Suprapubic skin (tissue), 4 donors: ENCODE measurements at places on chromosomes 1 and 21.

DNA sequence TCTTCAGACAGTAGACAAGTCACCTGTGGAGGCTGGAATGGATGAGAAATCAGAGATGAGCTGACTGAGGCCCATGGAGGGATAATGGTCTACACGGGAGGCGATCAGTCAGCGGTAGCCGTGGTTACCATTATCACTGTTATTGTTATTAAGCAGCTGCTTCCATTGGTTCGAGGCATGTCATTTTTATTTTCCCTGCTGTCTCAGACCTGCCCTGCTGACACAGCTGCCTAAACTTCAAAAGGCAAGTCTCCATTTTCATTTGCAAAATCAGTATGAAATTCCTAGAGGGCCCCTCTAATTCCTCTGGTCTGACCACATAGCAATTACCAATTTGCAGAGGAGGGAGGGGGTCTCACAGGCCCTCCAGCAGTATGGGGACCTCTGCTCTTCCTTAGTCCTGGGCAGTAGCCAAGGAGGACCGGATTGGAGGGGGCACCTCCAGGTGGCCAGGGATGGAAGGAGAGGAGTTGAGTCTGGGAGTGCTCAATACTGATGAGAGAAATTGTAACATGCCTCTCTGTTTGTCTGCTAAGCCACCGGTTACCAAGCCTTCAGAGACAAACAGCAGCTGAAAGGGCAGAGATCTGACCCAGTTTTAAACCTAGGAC is 184.2 kb downstream of the TRABD2B start:
- no peak for DNase-seq

DNA sequence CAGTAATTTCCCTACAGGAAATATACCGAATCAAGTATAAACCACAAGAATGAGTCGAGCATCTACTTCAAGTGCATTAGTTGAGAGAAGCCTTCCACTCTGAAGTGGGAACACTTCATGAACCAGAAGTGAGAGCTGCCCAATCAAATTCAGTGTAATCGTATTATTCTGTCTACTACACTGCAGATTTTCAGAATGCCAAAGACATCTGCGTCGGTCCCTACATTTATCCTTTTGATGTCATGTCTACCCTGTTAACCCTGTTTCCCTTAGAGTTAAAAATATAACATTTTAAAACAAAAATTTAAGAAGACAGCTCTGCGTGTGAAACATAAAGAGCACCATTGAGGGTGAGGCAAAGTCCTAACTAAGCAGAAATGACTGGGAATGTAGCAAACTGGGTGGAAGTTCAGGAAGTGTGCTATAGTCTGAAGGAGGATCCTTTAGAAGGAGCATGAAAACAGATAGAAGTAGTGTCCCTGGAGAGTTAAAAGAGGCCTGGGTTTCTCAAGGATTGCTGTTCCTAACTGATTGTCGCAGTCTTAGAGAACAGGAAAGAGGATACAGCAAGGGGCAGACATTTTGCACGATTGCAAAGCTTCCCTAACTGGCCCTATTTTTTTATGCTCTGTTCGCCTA is 291.2 kb downstream of the PTPRC start:
- no peak for DNase-seq

- no peak for DNase-seq
Measured at GRCh38 chr21:31914472-31914871, 41.7 kb downstream of the HUNK start.

DNA sequence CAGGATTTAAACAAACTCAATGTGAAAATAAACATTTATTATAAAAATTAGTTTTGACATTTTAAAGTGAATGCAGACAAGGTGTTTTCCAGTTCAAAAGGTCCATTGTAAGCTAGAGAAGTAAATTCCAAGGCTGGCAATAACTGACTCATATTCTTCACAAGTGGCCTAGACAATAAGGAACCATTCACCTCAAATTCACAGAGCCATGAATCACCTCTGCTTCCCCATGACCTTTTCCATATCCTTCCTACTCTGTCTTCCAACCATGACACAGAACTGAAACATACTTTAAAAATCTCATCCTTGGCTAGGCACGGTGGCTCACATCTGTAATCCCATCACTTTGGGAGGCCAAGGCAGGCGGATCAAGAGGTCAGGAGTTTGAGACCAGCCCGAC is 24.8 kb downstream of the F11R start:
- DNase-seq: no peak

GRCh38 chr1:170354690-170355089 is 177.3 kb upstream of the GORAB start:
- no peak for DNase-seq

DNA sequence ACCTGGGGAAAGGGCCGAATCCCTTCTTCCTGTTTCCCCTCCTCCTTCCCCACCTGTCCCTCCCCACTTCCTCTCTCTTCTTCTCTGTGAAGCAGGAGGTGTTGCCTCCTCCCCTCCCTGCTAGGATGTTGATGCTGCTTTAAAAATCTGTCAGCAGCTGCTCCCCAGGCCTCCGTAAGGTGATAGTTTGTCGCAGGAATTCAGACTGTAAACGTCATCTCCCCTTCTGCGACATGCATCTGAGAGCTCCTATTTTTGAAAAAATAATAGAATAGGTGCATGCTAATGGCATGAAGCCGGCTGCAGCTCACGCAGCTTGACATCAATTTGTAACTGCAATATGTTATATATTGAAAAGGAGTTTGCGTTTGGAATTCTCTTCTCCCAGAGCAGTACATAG is 70.1 kb downstream of the KAZN start:
- DNase-seq: no peak

DNA sequence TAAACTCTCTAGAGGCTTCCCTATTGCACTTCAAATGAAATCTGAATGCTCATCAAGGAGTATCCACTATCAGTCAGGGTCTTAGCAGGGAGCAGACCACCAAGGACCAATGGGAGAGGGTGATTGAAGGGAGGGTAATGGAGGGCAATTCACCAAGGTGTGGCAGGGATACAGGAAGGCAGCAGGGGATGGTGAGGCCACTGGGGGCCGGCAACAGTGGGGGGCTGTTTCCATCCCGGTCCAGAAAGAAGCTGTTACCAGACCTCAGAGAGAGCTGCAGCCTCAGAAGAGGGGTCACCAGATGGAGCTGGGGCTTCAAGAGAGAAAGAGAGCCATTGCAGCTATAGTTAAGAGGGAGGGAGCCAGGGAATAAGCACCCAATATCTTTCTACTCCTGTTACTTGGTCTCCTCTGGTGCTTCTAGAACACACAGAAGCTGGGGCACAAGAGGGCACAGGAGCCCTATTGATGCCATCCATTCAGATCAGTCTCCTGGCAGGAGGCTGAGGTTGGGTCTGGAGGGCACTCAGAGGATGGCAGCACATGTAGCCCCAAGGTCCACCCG is 417.6 kb downstream of the PTPRU start:
- DNase-seq: no peak

- DNase-seq: no peak
Measured at GRCh38 chr1:1664941-1665814, 6.4 kb upstream of the CDK11B start.

- DNase-seq: no peak
Measured at GRCh38 chr1:245843101-245843500, 664.0 kb downstream of the SMYD3 start.

DNA sequence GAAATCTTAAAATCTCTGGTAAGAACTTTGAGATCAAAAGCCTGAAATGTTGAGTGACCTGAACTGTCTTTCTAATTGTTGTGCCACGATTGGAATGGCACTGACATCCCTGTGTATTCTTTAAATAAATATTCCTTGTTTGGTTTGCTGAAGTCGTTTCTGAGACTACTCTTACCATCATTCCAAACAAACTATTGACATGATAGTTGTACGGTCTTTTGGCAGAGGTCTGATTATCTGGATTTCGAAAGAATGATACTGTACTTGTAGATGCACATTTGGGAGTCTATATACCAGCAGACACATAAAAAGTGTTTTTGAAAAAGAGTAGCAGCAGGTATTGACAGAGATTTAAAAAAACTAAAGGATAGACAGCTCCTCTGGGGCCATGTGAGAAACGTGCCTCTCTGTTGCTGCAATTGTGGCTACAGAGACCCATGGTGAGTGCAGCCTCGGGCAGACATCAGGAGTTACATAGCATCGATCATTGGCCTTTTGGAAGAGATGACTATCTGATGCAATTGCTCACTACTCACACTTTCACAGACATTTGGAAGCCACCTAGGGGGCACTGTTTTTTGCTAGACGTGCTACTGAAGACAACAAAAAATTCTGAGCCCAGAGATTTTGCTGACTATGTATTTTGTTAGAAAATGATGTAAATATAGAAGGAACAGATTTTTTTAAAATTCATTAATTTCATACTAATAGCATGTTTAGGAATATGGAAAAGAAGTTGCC is 464.5 kb downstream of the KCNT2 start:
- no peak for DNase-seq

DNA sequence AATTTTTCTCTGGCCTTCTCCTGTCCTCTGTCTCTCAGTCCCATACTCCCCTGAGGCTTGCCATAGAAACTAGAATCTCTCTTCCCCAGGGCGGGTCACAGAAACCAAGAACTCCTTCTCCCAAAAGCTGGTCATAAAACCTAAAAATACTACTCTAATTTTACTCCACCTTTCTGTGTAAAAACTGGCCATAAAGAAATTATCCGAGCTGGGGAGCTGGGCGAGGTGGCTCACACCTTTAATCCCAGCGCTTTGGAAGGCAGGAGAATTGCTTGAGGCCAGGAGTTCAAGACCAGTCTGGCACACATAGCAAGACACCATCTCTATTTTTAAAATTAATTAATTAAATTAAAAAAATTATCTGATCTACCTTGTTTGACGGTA is 3.0 kb downstream of the ALG14 start:
- DNase-seq: no peak

- DNase-seq: no peak
Measured at GRCh38 chr1:38027201-38028104, 14.9 kb downstream of the UTP11 start.

- no peak for DNase-seq
Measured at GRCh38 chr1:181630398-181630797, 147.1 kb downstream of the CACNA1E start.

GRCh38 chr1:156284757-156285156 is 632 bp downstream of the TMEM79 start:
- DNase-seq: no peak

- DNase-seq: no peak
Measured at GRCh38 chr1:11178021-11179015, 10.8 kb upstream of the ANGPTL7 start.

DNA sequence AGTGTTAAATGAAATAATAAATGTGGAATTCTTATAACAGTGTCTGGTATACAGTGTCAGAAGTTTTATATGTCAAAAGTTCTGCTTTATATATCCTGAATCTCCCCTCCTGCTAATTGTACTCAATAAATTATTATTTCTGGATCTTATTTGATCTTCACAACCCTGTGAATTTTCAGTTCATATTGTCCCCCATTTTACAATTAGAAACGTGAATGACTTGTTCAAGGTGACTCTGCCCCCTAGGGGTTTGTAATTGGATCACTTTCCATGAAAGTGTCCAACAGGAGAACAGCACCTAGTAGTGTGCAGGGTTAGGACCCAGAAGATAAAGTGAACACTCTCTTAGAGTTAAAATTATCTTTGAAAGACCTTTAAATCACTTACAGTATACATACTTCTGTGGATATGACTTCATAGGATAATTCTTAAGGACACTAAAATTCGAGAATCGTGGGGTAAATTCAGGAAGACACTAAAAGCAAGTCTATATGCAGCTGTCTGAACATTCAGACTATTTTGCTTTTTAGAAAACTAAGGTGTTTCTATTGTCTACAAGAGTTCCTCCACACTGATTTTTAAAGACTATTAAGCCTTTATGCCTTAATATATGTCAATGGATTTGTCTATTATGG is 4.5 kb upstream of the DDR2 start:
- DNase-seq: no peak

GRCh38 chr1:77697441-77697840 is 15.0 kb upstream of the ZZZ3 start:
- no peak for DNase-seq

- no peak for DNase-seq
Measured at GRCh38 chr21:46372014-46372485, 48.1 kb downstream of the PCNT start.

DNA sequence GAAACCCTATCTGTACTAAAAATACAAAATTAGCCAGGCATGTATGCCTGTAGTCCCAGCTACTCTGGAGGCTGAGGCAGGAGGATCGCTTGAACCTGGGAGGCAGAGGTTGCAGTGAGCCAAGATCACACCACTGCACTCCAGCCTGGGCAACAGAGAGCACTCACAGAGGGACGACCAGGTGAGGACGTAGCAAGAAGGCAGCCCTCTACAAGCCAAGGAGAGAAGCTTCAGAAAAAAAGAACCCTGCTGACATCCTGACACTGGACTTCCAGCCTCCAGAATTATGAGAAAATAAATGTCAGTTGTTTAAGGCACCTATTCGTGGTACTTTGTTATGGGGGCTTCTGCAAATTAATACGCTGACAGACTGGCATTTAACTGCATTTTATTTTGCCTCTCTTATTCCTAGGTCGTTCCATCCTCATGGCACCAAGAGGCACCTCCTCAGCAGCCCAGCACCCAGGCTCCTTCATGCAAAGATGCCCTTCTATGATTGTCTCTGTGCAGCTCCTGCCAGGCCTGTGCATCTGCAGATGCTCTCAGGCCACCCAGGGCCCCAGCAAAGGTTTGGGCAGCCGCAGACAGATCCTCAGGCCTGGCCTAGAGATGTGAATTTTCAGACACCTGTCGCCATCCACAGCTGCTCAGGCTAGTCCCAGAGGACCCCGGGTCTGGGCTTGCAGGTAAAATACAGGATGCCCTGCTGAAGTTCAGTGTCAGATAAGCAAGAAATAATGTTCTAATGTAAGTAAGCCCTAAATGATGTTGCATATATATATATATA is 86.0 kb upstream of the COX20 start:
- no peak for DNase-seq

- DNase-seq: peak; percentile 7
Measured at GRCh38 chr1:30323841-30324240, 399.5 kb downstream of the MATN1 start.

GRCh38 chr1:169809370-169810095 is 14.8 kb upstream of the METTL18 start:
- DNase-seq: no peak

GRCh38 chr21:38948377-38949069 is 142.8 kb downstream of the ETS2 start:
- DNase-seq: no peak

DNA sequence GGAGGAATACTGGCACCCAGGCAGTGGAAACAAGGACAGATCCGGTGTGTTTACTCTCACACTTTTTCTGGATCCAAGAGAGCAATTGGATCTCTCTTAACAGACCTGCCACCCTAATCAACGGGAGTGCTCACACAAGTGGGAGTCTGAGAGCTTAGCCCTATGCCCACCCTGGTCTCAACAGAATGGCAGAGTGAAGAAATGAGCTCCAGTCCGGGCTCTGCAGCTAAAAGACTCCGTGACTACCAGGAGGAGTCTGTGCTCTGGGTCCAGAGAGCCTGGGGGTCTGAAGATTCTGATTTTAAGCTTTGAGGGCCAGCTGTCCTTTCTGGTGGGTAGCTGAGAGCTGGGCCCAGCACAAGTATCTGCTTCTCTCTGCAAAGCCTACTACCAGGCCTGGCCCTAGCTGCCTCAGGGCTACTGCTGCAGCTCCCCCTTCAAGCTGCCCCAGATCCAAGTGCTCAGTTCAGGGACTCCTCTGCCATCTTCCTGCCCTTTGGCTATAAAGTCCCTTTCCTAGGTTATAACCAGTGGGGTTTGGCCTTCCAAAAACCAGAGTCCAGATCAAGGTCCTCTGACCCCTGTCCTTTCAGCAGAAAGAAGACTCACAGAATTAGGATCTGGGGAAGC is 3.9 kb downstream of the S100A9 start:
- DNase-seq: peak; percentile 67

- DNase-seq: no peak
Measured at GRCh38 chr1:4743978-4744750, 89.8 kb downstream of the AJAP1 start.
